ENCODE measurements at places on chromosomes 5 and 9.
A peak's percentile ranks its signal among the peaks of the same experiment; 100 is the strongest.

- DNase-seq, result no peak
Measured at GRCh38 chr5:75567710-75568109, 43.5 kb upstream of the ANKDD1B start.

DNA sequence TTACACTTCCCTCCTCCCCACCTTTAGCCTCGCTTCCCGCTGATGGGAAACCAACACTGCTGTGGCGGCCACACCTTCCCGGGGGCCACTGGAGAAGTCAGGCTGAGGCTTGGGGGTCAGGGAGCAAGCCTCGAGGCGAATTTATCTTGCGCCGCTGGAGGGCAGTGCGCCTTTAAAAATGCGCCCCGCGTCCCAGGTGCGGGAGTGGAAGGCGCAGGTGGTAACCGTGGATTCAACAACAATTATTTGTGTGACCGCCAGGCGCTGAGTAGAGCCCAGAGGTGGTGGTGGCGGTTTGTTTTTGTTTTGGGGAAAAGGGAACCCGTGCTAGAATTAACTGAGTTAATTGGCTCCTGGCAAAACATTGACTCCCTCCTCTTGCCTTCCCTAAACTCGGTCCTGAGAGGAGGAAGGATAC is 1.1 kb downstream of the CFAP77 start:
- DNase-seq, result peak; percentile 70

- no peak for DNase-seq
Measured at GRCh38 chr5:181062631-181063030, 22.6 kb downstream of the BTNL9 start.

- DNase-seq, result no peak
Measured at GRCh38 chr5:32852976-32853375, 141.9 kb downstream of the NPR3 start.

DNA sequence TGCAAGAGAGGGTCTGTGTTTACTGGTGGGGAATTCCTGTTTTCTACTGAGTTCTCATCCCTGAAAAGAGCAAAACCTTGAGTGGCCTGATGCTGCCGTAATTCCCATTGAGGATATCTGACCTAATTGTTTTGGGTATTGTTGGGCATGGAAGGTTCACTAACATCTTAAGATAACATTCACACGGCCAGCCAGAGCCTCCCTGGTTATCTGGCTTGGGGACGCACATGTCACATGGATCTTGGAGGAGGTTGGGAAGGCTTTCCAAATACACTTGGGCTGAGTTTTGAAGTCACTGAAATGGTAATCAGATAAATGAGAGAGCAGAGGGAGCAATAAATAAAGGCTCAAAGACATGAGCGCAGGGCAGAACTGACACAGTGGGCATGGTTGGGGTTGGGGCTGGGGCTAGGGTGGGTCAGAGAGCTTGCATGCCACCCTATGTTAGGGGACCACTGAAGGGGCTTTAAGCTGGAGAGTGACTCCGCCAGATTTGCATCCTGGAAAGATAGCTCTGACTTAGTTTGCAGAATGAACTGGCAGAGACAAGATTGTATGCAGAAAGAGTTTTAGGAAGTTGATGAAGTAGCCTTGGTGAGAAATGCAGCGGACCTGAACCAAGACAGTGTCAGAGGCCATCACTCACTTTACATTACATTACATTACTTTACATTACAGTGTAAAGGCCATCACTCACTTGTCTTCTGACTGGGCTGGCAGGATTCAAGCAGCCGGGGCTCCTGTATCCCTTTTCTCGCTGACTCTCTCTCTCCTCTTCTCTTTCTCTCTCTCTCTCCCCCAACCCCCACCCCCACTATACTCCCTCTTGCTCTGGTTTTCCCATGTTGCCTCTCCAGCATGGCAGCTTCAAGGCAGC is 24.2 kb downstream of the SLC1A1 start:
- no peak for DNase-seq

DNA sequence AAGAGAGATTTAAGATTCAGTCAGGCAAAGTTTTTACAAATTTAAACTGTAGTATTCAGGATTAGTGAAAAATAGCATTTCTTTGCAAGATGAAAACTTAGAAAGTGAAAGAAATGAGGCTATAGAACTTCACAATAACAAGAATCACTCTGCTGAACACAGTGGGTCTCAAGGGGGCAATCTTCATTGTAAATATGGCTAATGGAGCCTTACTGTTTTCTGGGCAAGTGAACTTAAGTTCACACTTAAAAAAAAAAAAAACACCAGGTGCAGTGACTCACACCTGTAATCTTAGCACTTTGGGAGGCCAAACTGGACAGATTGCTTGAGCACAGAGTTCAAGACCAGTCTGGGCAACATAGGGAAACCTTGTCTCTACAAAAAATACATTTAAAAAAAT is 175.9 kb upstream of the SNX2 start:
- no peak for DNase-seq

- DNase-seq, result no peak
Measured at GRCh38 chr5:1371218-1371971, 26.5 kb upstream of the CLPTM1L start.

GRCh38 chr5:61701877-61702602 is 370.0 kb downstream of the ZSWIM6 start:
- DNase-seq, result peak; percentile 7

- DNase-seq, result no peak
Measured at GRCh38 chr9:87206064-87206661, 258.9 kb upstream of the GAS1 start.

DNA sequence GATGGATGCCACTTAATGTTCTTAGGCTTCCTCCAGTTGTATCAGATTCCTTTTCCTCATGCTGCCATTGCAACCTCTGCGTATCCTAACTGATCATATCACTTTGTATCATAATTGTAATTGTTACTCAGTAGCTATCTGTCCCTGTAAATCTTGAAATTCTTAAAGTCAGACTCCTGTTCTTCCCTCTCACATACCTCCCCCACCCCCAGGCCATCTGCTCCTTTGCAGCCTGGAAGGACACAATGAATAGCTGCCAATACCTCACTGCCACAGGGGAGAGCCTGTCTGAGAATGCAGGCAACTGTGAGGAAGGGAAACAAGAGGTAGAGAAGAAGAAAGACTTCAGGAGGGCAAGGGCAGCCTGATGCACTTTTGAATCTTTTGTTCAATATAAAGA is 228.5 kb downstream of the ENC1 start:
- DNase-seq, result no peak

GRCh38 chr5:56094579-56095361 is 100.0 kb upstream of the IL6ST start:
- DNase-seq, result no peak

- no peak for DNase-seq
Measured at GRCh38 chr9:3992924-3993323, 306.9 kb downstream of the GLIS3 start.

GRCh38 chr9:16001856-16002255 is 449.0 kb downstream of the CCDC171 start:
- DNase-seq, result no peak

GRCh38 chr5:173972607-173972924 is 16.4 kb upstream of the C5orf47 start:
- no peak for DNase-seq

DNA sequence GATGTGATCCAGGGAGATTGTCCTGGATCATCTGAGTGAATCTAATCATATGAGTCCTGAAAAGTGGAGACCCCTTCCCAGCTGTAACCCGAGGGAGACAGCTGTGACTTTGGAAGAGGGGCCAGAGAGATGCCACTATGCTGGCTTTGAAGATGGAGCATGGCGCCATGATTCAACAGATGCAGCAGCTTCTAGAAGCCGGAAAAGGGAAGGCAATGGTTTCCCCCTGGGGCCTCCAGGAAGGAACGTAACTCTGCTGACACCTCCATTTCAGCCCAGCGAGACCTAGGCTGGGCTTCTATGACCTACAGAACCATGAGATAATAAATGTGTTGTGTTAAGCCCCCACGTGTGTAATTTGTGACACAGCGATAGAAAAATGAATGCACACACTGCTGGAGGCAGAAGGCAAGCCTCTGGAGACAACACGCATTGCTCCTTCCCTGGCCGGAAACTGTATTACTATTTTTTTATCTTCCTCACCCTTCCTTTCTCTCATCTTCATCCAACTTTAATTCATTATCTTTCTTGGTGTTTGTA is 16.6 kb upstream of the SARDH start:
- no peak for DNase-seq

DNA sequence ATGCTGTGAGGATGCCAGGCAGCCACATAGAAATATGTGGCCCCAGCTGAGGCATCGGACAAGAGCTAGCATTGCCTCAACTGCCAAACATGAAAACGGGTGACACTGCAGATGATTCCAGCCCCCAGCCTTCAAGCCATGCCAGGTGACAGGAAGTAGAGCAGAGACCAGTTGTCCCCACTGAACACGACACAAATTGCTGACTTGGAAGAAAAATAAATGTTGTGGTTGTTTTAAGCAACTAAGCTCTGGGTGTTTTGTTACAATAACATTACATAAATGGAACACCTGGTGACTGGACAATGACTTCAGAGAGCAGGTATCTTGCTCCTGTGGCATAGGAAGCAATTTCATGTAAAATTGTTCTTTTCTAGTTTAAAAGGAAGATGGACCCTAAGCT is 154.2 kb downstream of the KIF4B start:
- DNase-seq, result no peak

DNA sequence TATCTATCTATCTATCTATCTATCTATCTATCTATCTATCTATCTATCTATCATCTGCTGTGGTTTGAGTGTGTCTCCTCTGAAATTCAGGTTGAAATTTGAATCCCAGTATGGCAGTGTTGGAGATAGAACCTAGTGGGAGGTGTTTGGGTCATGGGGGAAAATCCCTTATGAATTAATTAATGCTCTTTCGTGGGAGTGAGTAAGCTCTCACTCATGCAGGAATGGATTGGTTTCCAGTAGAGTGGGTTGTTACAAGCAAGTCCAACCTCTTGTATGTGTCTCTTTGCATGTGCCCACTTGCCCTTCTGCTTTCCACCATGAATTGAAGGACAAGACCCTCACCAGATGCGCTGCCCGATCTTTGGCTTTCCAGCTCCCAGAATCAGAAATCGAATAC is 113.0 kb downstream of the ANXA1 start:
- DNase-seq, result no peak

DNA sequence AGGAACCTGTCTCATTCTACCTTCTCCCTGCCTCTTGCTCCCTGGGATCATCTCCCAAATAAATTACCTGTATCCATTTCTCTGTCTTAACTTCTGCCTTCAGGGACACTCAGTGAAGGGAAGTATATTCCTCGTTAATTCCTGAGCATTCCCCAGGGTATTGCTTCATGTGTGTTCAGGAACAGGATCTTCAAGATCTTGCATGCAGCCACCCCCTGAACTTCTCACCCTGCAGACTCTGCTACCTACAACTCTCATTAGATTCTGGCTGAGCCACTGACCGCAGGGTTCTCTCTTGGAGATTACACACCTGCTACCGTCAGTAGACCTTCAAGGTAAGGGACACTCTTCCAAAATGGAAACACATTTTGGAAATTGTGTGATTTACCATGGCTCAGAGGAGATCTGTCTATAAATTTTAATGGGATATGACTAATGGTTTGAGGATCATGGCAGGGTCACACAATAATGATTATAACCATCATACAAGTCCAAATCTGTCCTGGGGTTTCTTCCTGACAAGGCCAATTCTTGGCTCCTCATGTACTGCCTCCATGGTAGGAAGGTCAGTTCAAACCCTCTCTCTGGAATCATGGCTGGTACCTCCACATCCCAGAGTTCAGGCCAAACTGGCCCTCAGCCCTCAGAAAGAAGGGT is 38.9 kb upstream of the UGCG start:
- DNase-seq, result no peak

DNA sequence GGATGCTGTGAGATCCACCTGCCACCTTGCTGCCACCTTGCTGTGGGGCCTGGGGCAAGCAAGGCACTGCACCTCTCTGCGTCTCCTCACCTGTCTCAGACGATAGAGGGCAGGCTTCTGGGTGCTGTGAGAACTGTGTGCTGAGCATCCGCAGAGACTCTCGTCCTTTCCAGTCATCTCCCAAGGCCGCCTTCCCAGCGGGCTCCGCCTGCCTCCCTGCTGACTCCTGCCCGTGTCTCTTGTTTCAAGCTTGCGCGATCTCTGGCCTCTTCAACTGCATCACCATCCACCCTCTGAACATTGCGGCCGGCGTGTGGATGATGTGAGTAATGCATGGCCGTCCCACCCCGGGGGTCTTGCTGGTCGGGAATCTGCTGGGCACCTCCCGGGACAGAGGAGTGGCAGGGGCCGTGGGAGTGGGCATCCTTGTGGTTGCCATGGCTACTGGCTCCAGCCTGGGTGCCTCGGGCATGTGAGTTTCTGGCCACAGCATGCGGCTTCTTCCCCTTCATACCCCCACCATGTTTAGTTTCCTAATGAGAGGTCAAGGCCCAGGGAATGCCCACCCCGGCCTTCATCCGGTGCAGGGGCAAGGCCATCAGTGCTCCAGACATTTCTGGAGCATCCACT is 3.6 kb downstream of the CACFD1 start:
- DNase-seq, result no peak

GRCh38 chr5:458547-459353 is 15.8 kb downstream of the EXOC3 start:
- no peak for DNase-seq

DNA sequence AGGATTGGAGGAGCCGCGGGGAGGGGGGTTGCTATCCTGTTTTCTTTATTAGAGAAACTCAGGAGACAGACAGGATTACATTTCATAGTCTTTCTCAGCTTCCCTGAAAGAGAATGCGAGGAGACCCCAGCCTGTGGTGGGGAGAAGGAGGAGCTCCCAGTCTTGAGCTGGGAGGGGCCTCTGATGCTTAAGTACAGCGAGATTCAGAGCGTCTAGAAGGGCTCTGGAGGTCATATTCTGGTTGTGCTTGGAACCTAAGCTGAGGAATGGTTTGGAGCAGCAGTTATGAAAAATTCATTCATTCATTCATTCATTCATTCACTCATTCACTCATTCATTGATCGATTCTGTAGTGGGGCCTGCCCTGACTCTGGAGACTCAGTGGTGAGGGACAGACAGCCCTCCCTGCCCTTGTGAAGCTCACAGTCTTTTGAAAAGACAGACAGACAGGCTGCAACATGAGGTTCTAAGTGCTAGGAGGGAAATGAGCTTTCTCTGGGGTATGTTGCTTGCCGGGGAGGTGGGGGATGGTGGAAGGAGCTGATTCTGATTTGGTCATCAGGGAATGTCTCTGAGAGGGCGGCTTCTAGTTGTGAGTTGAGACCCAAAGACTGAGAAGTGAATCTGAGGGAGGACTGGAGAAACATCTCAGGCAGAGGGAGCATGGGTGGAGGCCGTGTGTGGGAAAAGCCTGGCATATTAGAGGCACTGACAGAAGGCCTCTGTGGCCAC is 2.5 kb upstream of the SPRY4 start:
- DNase-seq, result no peak

- no peak for DNase-seq
Measured at GRCh38 chr5:84274585-84275468, 109.9 kb downstream of the EDIL3 start.

DNA sequence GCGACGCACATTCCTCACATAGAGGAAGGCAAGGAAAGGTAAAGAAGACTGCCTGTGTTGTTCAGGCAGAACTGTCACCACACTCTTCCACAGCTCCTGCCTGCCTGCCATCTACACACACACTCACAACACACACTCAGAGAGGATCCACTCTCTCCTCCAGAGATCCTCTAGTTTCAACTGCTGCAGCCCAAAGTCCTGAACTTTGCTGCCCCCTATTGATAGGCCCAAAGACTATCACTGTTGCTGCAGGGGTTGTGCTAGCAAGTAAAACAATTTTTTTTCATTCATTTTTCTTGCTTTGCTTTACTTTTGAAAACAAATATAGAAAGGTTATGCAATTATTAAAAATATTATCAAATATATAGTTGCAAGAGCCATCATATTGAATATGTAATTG is 5.9 kb upstream of the CFAP90 start:
- no peak for DNase-seq

GRCh38 chr5:947626-948471 is 55.2 kb downstream of the TRIP13 start:
- no peak for DNase-seq

GRCh38 chr9:80020530-80020929 is 448.8 kb downstream of the TLE4 start:
- DNase-seq, result no peak
